ENCODE measurements at places on chromosomes 16 and 17.

DNA sequence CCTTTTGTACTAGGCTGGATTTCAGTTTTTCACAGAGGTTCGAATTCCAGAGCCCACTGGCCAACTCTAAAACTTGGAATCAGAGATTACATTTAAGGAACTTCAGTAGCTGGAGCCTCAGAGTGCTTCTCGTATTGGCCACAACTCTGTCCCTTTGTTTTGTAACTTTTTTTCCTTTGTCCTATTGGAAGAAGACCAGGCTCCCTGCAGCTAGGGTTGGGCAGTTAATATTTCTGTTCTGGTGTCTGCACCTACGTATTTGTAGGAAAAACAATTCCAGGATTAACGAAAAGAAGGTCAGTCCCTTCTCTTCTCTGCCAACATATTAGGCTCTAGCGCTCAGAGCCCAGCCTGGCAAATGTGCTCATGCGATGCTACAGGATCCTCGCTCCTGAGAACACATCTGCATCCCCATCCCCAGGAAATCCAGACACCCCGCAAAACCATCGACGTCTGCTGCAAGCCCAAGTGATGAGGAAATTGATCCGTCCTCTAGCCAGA, 1.9 kb downstream of the CDH11 start:
- no peak for DNase-seq

DNA sequence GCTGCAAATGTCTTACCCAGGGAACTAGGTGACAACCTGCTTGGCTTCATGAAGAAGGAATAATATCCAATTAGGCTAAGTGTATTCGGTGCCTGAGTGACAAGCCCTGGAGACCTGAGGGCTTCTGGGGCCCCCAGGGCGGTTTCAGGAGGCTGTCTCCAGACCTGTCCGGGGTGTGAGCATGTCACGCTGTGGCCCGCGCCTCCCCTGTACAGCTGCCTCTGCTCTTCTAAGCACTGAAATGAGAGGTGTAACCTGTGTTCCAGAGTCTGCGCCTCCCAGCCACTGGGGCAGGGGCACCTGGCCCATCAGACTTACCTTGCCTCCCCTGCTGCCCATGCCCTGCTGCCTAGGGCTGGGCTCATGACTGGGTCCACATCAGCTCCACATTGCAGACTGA, 114.3 kb downstream of the WWOX start:
- DNase-seq = no peak

- no peak for DNase-seq
These were observed 2.8 kb upstream of the NTN3 start for GRCh38 chr16:2468233-2468724.

DNA sequence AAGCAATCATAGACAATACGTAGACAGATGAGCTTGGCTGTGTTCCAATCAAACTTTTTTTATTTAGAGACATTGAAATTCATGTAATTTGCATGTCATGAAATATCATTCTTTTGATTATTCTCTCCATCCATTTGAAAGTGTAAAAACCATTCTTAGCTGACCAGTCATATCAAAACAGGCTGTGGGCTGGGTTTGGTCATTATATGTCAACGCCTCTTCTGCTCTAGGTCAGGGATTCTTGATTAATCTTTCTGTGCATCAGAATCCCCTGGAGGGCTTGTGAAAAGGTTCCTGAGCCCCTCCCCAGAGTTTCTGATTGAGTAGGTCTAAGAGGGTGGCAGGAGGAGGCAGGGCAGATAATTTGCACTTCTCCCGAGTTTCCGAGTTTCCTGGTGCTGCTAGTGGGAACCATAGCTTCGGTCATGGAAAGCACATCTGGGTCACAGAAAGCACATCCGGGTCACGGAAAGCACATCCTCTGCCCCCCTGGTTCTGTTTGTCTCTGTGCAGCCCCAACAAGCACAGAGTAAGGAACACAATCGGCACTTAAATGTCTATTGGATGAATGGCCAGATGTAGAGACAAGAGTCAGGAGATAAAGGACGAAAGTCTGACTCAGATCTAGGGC, 16.4 kb downstream of the PIMREG start:
- DNase-seq = no peak

- no peak for DNase-seq
These were observed 13.6 kb upstream of the WFDC1 start for GRCh38 chr16:84281074-84281473.

DNA sequence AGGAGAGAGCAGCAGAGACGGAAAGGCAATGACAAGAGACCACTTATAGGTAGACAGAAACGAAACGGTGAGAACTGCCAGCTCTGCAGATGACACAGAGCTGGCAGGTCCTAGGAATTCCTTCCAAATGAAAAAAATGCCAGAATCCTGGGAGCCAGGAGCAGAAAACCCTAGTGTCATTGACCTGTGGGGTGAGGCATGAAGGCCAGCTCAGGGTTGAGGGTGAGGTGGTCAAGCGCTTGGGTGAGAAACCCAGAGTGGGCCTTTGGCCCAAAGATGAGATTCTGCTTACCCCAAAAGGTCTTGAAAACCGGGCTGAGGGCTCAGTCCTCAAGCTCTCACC, 9.2 kb downstream of the HIC1 start:
- no peak for DNase-seq

DNA sequence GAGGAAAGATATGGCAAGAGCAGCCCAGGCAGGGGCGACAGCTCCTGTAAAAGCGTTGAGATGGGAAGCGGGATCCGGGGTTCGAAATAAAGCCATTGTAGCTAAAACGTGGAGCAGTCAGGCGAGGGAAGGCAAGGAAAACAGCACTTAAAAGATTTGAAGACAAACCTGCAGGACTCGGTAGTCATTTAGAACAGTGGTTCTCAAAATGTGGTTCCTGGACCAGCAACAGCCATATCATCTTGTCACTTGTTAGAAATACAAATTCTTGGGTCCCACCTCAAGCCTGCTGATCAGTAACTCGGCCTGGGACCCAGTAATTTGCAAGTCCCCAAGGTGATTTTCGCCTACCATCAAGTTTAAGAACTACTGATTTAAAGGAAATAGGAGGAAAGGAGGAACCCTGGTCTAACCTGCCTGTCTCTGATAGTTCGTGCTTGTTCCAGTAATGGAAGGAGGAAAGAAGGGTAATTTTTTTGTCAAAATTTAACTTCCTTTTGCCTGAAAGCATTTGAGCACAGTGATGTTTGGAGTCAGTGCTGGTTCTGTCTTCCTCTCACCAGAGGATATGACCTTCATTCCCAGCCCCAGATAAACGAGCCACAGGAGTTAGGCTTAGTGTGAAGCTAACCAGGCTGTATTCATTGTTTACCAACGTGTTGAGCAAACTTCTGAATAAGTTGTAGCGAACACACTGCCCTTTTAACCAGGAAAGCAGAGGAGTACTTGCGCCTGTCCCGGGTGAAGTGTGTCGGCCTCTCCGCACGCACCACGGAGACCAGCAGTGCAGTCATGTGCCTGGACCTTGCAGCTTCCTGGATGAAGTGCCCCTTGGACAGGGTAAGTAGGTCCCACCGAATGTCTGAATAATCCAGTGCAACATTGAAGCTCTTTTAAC, 1.1 kb downstream of the ORC6 start:
- DNase-seq = no peak

DNA sequence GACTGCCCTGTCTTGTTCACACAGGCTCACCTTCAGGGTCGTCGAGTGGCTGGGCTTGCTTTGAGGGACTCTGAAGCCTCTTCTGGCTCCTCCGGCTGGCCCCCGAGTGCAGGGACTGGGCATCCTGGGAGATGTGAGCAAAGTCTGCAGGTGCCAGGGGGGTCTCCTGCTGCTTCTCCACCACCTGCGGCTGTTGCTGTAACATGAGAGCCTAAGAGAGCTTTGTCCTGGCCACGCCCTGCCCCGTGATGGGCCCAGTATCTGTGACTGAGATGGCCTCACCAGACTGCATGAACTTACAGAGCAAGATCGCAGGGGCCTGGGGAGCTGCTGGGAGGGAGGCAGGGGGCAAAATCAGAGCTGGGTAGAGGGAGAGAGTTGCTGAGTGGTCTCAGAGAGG, 12.5 kb downstream of the ERN2 start:
- no peak for DNase-seq

GRCh38 chr17:39822051-39822451, 42.1 kb downstream of the IKZF3 start:
- DNase-seq = no peak

DNA sequence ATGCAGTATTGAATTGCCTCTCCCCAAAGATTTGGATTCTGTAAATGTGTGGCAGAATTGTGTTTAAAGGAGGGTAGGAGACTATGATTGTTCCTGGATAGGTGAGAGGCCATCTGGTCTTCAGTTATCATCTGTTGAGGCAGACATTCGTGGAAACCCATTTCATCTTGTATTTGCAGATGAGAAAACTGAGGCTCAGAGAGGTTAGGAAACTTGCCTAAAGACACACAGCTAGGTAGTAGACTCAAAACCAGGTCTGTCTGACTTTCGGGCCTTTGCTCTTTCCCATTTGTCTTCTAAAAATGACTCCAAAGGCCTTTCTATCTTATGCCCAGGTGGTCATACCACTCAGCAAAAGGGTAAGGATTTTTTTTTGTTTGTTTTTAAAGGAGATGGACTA, 210.3 kb downstream of the SHISA9 start:
- DNase-seq = no peak

DNA sequence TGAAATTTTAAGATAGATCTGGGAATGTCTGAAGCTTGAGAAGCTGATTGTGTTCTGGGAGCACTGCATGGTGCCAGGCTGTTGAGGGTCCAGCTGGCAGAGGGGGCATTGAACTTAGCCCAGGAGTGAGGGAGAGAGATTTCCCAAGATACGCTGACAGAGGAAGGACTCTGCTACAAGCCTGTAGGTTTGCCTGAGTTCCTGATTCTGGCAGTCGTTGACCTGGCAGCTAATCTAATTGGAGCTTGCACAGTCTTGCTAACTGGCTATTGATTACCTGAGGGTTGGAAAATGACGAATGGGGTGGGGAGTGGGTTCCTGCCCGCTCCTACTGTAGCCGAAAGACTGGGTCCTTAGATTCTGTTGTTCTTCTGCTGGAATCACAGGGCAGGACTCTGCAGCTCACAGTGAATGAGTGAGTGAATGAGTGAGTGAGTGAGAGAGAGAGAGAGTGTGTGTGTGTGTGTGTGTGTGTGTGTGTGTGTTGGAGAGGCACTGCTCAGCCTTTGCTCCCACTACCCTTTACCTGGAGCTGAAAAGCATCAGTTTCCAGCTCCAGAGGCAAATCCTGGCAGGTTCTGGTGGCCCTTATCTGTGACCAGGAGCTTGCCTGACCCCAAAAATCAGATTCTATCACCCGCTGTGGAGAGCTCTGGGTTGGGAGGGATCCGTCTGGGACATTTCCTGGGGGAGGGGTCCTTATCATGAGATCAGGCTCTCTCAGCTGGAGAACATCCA, 16.7 kb downstream of the CTRL start:
- no peak for DNase-seq

GRCh38 chr17:41199421-41200078, 9.9 kb downstream of the KRTAP9-1 start:
- DNase-seq = no peak

DNA sequence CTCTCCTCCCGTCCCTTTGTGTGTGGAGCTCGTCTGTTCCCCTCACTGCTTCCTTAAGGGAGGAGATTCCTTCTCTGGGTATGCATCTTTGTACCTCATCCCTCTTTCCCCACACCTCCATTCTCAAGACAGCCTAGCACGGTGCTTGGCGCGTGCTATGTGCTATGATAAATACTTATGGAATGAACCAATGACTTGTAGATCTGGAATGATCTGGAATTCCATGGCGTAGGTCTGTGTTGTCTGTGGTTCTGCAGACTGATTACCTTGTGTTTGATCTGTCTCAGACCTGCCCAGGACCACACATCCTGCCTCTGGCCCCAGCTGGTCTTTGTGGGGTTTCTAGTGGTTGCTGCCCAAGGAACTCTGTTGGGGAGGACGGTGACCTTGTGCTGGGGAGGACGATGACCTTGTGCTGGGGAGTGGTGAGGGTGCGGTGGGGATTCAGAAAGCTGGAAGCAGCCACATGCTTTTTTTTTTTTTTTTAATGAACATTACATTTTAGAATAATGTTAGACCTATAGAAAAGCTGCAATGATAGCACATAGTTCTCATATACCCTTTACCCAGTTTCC, 33.5 kb upstream of the ETV4 start:
- DNase-seq = no peak

- no peak for DNase-seq
These were observed 71.2 kb upstream of the GNG13 start for GRCh38 chr16:871562-872345.

DNA sequence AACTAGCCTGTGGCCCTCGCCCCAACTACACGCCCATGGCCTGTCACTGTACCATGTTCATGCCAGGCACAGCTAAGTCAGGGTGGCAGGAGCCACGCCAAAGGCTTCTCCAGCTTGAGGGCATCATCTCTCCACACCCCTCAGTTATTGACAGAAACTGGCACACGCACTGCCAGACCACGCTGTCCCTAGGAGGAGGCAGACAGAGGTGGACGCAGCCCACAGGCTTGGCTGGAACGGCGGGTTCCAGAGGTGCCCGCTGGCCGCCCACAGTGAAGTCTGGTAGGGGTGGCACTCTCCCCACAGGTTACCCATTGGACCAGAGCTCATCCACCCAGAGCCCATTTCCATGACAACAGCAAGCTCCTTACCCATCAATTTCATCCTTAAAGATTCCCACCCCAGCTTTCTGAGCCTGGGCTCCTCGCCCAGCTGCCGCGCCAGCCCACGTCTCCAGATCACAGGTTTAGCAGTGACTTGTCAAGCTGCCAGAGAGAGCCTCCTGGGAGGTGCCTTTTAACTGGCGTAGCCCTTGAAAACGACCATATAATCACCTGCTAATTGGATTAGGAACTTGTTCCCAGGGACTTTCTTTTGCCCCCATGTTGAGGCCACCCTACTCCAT, 27.9 kb downstream of the RPRML start:
- DNase-seq = no peak

- no peak for DNase-seq
These were observed 6.0 kb upstream of the CHD3 start for GRCh38 chr17:7882629-7883028.

DNA sequence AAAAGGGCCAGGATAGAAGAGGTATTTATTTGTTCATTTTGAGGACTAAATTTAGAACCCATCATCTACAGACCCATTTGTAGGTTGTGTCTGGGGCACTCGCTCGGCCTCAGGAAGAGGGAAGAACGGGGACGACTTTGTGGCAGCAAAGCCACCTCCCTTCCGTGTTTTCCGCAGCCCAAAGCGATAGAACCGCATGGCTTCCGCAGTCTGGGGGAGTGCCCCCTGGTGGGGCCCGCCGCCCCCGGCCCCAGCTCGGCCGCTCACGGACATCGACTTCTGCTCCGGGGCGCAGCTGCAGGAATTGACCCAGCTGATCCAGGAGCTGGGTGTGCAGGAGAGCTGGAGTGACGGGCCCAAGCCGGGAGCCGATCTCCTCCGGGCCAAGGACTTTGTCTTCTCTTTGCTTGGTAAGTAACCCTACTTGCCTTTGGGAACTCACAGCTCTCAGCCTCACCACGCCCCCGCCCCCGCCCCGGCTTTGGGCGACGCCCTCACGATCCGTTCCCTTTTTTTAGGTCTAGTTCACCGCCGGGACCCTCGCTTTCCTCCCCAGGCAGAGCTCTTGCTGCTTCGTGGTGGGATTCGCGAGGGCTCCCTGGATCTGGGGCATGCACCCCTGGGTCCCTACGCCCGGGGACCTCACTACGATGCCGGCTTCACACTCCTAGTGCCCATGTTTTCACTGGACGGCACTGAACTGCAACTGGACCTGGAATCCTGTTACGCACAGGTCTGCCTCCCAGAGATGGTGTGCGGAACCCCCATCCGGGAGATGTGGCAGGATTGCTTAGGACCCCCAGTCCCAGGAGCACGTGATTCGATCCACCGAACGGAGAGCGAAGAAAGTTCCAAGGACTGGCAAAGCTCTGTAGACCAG, 681 bp downstream of the TMEM102 start:
- peak; percentile 18 for DNase-seq

Data from stimulated activated CD4-positive, alpha-beta T cell treated with anti-CD3 and anti-CD28 coated beads, Interleukin-1b, Interleukin-23, amount 100 ng/mL, for 1 hour (primary cell).